ENCODE measurements at places on chromosomes 4 and X.

GRCh38 chr4:113317523-113317922 lies 268.1 kb downstream of the ANK2 start:
- DNase-seq, result no peak

- no peak for DNase-seq
Measured at GRCh38 chr4:41977709-41978108, 3.8 kb upstream of the DCAF4L1 start.

- DNase-seq, result no peak
Measured at GRCh38 chr4:67436742-67437141, 108.6 kb downstream of the CENPC start.

DNA sequence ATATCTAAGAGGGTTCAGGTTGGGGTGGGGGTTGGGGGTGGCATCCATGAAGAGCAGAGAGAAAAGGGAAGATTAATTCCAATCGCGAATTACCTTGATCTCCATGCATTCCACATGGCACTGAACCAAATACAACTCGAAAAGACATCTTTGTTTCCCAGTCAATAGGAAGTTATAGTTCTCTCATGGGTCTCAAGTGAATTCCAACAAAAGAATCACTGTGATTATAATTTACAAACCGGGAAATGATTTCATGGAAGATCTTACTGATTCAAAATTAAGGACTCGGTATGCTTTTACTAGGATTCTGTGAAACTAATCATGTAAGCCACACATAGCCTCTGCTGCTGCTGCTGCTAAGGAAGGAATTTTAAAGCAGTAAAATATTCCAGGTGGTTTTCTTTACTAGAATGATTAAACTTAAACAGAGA lies 26.6 kb upstream of the AMELX start:
- no peak for DNase-seq

- DNase-seq, result no peak
Measured at GRCh38 chrX:119589810-119590209, 15.4 kb downstream of the UBE2A start.

DNA sequence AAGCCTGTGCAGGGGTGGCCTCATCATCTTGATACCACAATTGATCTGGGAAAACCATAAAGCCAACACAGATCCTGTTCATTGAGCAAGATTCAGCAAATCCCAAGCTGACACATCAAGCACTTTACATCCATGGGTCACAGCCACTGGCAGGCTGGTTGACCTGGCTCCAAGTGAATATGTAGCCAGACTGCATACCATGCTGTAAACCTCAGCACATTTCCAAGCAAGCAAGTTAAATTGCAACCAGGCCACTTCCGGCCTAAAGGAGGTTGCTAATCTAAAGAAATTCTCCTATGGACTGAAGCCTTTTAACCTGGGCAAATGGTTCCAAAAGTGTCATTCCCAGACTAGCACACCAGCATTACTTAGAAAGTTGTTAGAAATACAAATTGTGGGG lies 54.4 kb upstream of the USP26 start:
- no peak for DNase-seq

- DNase-seq, result no peak
Measured at GRCh38 chrX:10617999-10618351, 2.4 kb downstream of the MID1 start.

GRCh38 chr4:81549984-81550383 lies 78.3 kb upstream of the RASGEF1B start:
- no peak for DNase-seq

GRCh38 chr4:109803924-109804571 lies 2.2 kb upstream of the CFI start:
- no peak for DNase-seq

DNA sequence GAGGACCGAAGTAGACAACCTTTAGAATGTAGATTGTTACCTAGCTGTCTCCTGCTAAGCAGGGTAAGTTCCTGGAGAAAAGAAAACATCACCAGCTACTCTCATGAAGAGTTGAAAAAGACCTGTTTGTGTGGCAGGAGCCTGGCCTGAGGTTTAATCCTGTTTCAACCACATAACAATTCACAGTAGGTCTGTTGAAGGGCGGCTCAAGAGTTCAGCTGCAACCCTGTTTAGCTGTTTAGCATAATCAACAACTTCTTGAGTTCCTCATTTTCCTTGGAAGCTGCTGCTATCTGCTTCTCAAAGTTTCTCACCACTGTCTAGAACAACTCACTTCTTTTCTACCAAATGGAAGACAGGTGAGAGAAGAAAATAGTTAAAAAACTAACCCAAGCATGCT lies 170.4 kb upstream of the TET2 start:
- DNase-seq, result no peak

All from left hindlimb (tissue), 1 donor.